ENCODE measurements at places on chromosomes 4 and X. TPM values are rescaled to one million over a fixed set of nuclear protein-coding genes. Genes with fewer than 3 reads are reported as not detected.
A peak's percentile ranks its signal among the peaks of the same experiment; 100 is the strongest.

Gene SLIT2
- total RNA-seq, result not detected

Gene LYAR
- total RNA-seq, result 28.1 TPM

Gene BEX2
- total RNA-seq, result 5.3 TPM

Gene PPP3CA
- 24.6 TPM for total RNA-seq

Gene SPP1
- total RNA-seq, result 0.79 TPM

Gene PABPC1L2B
- not detected for total RNA-seq

Gene G3BP2
- 137 TPM for total RNA-seq

Gene UGT2B15
- total RNA-seq, result not detected

Gene IRF2
- 82.1 TPM for total RNA-seq

Gene ESX1
- not detected for total RNA-seq

Gene LUZP4
- total RNA-seq, result not detected

Gene SLC25A14
- 14.8 TPM for total RNA-seq

Gene MAGEB1
- total RNA-seq, result not detected

Gene UGT2A1
- not detected for total RNA-seq

Gene CTAG2
- not detected for total RNA-seq

Gene MBTPS2
- total RNA-seq, result 8.4 TPM

- DNase-seq, result no peak
These were observed 47.5 kb upstream of the WDR19 start for GRCh38 chr4:39134683-39135306.

- DNase-seq, result no peak
These were observed 1.4 kb downstream of the HAND2 start for GRCh38 chr4:173528378-173529321.

DNA sequence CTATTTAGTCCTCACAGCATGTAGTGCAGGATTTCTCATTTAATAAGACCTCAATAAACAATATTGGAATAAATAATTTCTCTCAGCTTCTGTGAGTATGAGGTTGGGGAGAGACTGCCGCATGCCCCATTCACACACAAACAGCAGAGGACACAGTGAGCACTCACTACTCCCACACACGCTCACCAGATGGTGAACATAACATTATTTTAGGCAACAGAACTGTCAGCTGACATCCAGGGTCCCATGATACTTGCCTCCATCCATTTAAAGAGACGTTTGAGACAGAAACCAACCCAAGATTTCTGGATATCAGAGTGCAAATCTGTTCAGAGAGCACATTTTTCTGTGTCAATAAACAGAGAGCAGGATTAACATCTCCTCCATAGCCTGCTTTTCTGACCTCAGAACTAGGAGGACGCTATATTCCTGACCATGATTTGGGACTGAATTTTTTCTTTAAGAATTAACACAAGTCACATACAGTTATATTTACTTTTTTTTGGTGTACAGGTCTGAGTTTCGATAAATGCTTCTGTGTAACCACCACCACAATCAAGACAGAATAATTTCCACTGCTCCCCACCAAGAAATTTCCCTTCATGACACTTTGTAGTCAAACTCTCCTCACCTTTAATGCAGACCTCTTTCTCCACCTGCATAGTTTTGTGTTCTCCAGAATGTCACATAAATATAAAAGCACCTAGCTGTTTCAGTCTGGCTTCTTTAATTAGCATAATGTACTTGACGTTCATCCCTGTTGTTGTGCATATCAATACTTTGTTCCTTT lies 16.7 kb downstream of the GPRIN3 start:
- DNase-seq, result no peak

DNA sequence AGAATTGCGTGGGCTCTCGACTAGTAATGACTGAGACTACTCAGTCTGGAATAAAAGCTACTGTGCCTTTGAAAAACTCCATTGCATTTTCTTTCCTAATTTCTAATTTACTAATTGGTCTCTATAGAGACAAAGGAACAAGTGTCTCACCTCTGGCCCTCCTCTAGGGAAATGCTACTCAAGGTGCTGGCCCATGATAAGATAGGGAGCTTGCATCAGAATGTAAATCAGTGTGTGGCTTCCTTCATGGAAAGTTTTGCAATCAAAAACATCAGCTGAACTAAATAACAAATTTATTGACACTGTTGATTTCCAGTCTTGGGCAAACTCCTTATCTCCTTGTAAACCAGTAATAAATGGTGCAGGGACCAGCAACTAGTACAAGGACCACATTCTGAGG lies 81.8 kb downstream of the SRPX start:
- no peak for DNase-seq

DNA sequence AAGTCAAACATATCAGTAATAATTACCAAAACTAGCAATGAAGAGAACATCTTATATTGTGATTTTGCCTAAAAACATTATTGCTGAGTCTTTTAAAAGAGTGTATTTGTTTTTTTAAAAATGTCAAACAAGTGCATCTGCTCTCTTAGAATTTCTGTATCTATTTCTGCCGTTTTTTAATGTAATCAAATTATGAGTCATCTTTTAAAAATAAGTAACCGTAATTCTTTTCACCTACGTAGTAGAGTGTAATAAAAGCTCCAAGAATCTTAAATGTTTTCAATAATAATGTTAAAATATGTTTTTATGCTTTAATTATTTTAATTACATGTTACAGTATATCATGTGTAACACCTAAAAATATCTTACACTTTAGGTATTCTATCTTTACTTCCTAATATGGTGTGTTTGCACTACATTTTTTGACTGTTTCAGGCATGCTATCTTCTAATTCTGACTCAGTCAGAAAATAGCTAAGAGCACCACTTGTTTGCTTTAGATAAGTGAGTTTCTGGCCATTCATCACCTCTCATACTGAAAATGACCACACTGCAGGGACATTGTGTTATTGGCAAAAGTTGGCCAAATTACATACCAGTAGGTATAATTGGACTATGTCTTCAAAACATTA lies 368.5 kb downstream of the PCDH7 start:
- no peak for DNase-seq

GRCh38 chr4:36332023-36332781 lies 50.8 kb downstream of the DTHD1 start:
- DNase-seq, result no peak

- DNase-seq, result no peak
These were observed 7.2 kb upstream of the CPLX1 start for GRCh38 chr4:833156-833555.

GRCh38 chrX:70405003-70405402 lies 18.1 kb upstream of the GDPD2 start:
- DNase-seq, result no peak

DNA sequence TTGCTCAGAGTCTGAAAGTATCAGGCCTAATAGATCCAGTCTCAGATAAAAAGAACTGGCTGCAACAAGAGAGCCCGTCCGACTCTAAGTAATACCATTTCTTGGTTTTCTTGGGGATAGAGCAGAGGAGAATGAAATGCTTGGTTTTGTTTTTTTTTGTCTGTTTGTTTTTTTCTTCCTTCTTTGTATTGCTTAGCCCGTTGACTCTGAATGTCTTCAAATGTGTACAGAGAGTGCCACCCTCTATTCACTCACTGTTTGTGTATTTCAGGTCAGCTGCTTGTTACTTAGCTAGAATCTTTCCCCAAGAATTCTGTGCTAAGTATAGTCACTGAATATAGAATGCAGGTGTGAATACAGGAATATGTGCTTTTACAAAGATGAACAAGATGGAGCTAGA lies 5.7 kb upstream of the TMEM156 start:
- no peak for DNase-seq

GRCh38 chr4:158644760-158645159 lies 26.9 kb downstream of the C4orf46 start:
- DNase-seq, result no peak

- no peak for DNase-seq
These were observed 95.7 kb downstream of the ANK2 start for GRCh38 chr4:113145147-113145518.

DNA sequence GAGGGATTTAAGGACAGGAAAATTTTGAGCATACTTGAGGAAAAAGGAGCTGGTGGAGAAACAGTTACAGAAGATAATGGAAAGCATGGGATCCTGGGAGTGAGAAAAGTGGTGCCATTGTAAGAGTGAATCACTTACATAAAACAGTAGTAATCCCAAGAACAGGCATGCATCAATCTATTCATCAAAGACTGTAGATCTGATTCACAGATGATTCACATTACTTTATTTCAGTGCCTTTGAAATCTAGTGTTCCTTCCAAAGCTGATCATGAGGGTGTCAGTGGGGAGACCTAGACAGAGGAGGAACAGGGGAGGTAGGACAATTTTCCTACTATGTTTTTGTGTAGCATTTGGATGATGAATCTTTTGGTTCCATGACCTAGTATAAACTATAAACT lies 102.7 kb downstream of the TAB3 start:
- no peak for DNase-seq

- no peak for DNase-seq
These were observed 69.8 kb downstream of the GAB1 start for GRCh38 chr4:143406523-143406922.

GRCh38 chr4:162684998-162685397 lies 481.7 kb downstream of the NAF1 start:
- DNase-seq, result no peak

- DNase-seq, result no peak
These were observed 42.3 kb upstream of the C1QTNF7 start for GRCh38 chr4:15385515-15385914.

GRCh38 chr4:94533405-94534223 lies 81.9 kb downstream of the PDLIM5 start:
- DNase-seq, result no peak

GRCh38 chr4:743463-744211 lies 38.0 kb downstream of the PCGF3 start:
- no peak for DNase-seq

- DNase-seq, result no peak
These were observed 12.2 kb upstream of the TMPRSS11B start for GRCh38 chr4:68257719-68258118.

- peak; percentile 63 for DNase-seq
These were observed 69.3 kb downstream of the MGST2 start for GRCh38 chr4:139734875-139735380.

- no peak for DNase-seq
These were observed 21.4 kb downstream of the SH3RF1 start for GRCh38 chr4:169249214-169249973.

DNA sequence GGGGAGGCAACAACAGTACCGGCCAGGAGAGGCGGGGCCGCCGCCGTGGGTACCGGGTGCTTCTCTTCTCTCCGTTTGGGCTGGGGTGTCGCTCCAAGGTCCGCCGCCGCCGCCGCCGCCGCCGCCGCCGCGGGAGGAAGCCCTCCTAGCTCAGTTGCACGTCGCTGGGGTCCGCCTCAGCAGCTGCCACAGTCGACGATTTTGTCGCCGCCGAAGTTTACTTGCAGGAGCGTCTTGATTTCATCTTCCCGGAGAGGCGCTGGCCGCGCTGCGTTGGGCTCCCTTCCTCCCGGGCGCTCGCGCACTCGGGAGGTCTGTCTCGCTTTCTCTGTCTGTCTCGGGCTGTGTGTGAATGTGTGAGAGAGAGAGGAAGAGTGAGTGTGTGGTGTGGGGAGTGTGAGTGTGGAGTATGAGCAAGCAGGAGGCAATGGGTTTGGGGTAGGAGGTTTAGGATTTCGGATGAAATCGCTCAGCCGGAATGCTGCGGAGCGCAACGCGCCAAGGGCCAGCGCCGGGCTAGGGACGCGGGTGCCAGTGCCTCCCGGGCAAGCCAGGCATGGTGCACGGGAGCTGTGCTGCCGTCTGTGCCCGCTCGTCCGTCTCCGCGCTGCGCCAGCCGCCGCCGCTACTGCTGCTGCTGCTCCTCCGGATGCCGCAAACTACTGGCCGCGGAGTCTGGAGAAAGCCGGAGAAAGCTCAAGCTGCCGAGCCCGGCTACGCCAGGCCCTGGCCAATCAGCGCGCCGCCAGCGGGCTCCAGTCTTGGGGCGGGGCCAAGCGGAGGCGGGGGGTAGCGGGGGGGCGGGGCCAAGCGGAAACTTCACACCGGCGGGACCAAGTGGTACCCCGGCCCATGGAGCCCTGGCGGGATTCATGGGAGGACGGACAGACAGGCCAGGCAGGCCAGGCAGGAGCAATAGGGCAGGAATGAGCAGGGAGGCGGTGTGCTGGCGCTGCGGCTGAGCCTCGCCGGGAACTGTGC lies at the start of gene PCDH19:
PCDH19 (minus strand) TSS at position 664 of the 981 bp plus-strand sequence. CDS start 1,676 bp downstream, outside the sequence.
- DNase-seq, result peak; percentile 5

- DNase-seq, result no peak
These were observed 36.3 kb downstream of the GPR143 start for GRCh38 chrX:9729171-9729885.

GRCh38 chr4:172777729-172778431 lies 390.7 kb upstream of the GALNT7 start:
- DNase-seq, result no peak

DNA sequence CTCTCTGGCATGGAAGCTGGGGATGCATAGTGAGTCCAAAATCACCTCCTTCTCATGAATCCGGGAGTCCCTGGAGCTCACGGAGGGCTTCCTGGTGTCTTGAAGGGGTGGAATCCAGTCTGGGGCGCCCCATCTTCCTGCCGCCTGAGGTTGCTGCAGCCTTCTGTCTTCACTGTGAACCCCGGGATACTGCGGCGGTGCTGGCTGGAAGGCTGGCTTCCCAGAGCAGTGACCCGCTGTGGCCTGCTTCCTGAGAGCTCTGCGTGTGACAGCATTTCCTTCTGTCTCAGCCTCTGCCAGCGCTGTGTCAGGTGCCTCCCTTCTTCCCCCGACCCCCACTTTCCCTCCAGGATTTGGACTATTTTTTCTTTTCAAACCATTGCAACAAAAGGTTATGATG lies 98.8 kb upstream of the STOX2 start:
- DNase-seq, result no peak

- DNase-seq, result peak; percentile 40
These were observed 24.6 kb downstream of the NAP1L5 start for GRCh38 chr4:88672987-88673386.

DNA sequence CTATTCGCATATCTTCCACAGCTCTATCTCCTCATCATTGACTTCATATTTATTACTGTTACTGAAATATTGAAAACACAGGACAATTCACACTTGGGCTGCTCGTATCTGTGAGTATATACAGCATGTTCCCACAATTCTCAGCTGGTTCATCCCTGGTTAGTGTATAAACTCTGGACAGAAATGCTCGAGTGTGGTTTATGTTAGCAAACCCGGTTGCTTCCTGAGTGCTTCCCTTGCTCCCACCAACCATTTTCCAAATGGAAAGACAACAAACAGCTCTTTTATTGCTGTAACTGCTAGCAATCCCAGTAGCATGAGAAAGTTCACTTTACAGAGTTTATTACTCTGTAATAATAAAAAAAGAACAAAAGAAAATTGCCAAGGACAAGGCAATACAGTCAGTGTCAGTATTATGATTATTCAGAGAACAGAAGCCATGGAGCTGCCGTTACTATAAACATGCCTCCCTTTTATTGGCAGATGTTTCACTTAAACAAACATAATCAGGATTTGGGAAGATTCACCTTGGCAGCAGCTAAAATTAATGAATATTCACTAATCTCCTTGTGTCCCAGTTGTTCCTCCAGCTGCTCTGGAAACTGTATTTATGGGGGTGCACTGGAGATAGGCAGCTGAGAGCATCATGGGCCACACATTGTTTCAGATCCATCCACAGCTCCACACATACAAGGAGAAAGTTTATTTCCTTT lies 134.1 kb upstream of the GUCY1A1 start:
- no peak for DNase-seq

- no peak for DNase-seq
These were observed 39.1 kb upstream of the CDKN2AIP start for GRCh38 chr4:183405303-183405702.

All from activated CD4-positive, alpha-beta T cell treated with anti-CD3 and anti-CD28 coated beads, Interleukin-2, amount 10 ng/mL, durations not matched to agents 7 days and 5 days (primary cell).